HFFc6 (cell line): ENCODE measurements at places on chromosomes 2 and 18. TPM values are rescaled to one million over a fixed set of nuclear protein-coding genes. Genes with fewer than 3 reads are reported as not detected.

The MRPL19 gene
- 59.5 to 63.1 TPM (median 62.8 TPM) in 3 replicates for total RNA-seq

The CXCR1 gene
- not detected in 3 replicates for total RNA-seq

The CHN1 gene
- 74.5 to 98.8 TPM (median 97.3 TPM) in 3 replicates for total RNA-seq

The EIF4E2 gene
- 79.7 and 84.5 TPM in 2 replicates for total RNA-seq

The TUBA4B gene
- not detected in 3 replicates for total RNA-seq

The C2orf80 gene
- not detected in 3 replicates for total RNA-seq

The C2orf66 gene
- total RNA-seq, result not detected in 3 replicates

The SERPINB2 gene
- 34.0 to 105 TPM (median 86.7 TPM) in 3 replicates for total RNA-seq

The LINC00305 gene
- total RNA-seq, result not detected in 3 replicates

The IMPACT gene
- 33.9 to 48.1 TPM (median 37.5 TPM) in 3 replicates for total RNA-seq

The EVX2 gene
- total RNA-seq, result not detected in 2 replicates

The SRD5A2 gene
- total RNA-seq, result not detected in 3 replicates

The ZSWIM2 gene
- not detected in 3 replicates for total RNA-seq

The UGT1A7 gene
- not detected in 2 replicates for total RNA-seq

The TRIM54 gene
- total RNA-seq, result not detected in 3 replicates

The CDCA7 gene
- 4.7 to 9.3 TPM (median 7.2 TPM) in 3 replicates for total RNA-seq

The FBXO36 gene
- 1.7 to 2.9 TPM (median 1.8 TPM) in 3 replicates for total RNA-seq

The HTR2B gene
- 0.09 to 0.13 TPM in 2 of 3 replicates, not detected in the other for total RNA-seq

The CD28 gene
- not detected in 3 replicates for total RNA-seq

The LIMS2 gene
- total RNA-seq, result 49.9 to 57.7 TPM (median 56.1 TPM) in 3 replicates

The AUP1 gene
- total RNA-seq, result 88.2 to 119 TPM (median 99.4 TPM) in 3 replicates

The VWA3B gene
- total RNA-seq, result not detected in 3 replicates

The DYNC1I2 gene
- total RNA-seq, result 93.8 to 107 TPM (median 93.9 TPM) in 3 replicates

The RND3 gene
- 425 to 551 TPM (median 488 TPM) in 3 replicates for total RNA-seq

The PHOSPHO2 gene
- 1.2 to 2.5 TPM (median 1.9 TPM) in 3 replicates for total RNA-seq

The TCF4 gene
- 56.3 to 80.2 TPM (median 73.1 TPM) in 3 replicates for total RNA-seq

The RASGRP3 gene
- total RNA-seq, result 2.8 to 3.1 TPM (median 3.0 TPM) in 3 replicates

The METTL8 gene
- total RNA-seq, result 17.0 to 26.0 TPM (median 19.9 TPM) in 3 replicates

The TDRD15 gene
- not detected in 3 replicates for total RNA-seq

The CERKL gene
- not detected in 3 replicates for total RNA-seq

The AGAP1 gene
- total RNA-seq, result 13.0 to 15.8 TPM (median 14.6 TPM) in 3 replicates

The BCL11A gene
- total RNA-seq, result 1.8 to 3.4 TPM (median 2.8 TPM) in 3 replicates

The PROM2 gene
- 0.15 to 0.44 TPM in 2 of 3 replicates, not detected in the other for total RNA-seq

The ILKAP gene
- total RNA-seq, result 27.0 to 31.9 TPM (median 28.4 TPM) in 3 replicates

The FAHD2B gene
- 2.7 to 4.8 TPM (median 4.5 TPM) in 3 replicates for total RNA-seq

The RFTN2 gene
- total RNA-seq, result 0.16 TPM in 1 of 2 replicates, not detected in the other

The UBXN4 gene
- total RNA-seq, result 65.6 to 84.0 TPM (median 73.6 TPM) in 3 replicates

The PLB1 gene
- 0.36 to 0.63 TPM (median 0.41 TPM) in 3 replicates for total RNA-seq

The FLACC1 gene
- total RNA-seq, result 1.2 to 1.6 TPM (median 1.4 TPM) in 3 replicates

The PROKR1 gene
- total RNA-seq, result not detected in 3 replicates

The ABCG8 gene
- total RNA-seq, result not detected in 3 replicates

The GPR45 gene
- total RNA-seq, result not detected in 3 replicates

The TOGARAM2 gene
- not detected in 3 replicates for total RNA-seq

The SPP2 gene
- total RNA-seq, result not detected in 3 replicates

The BCS1L gene
- 34.3 to 43.7 TPM (median 36.5 TPM) in 3 replicates for total RNA-seq

The WDR54 gene
- 30.7 to 36.1 TPM (median 31.0 TPM) in 3 replicates for total RNA-seq

The CCDC85A gene
- total RNA-seq, result 24.4 to 36.5 TPM (median 25.5 TPM) in 3 replicates

The HSBP1L1 gene
- 19.5 to 25.6 TPM (median 19.6 TPM) in 3 replicates for total RNA-seq

The C2orf78 gene
- not detected in 2 replicates for total RNA-seq

The B3GNT7 gene
- 0.10 to 0.15 TPM in 2 of 3 replicates, not detected in the other for total RNA-seq

The CYB5A gene
- total RNA-seq, result 64.9 to 82.8 TPM (median 72.8 TPM) in 3 replicates

The CFAP53 gene
- 0.12 TPM in 1 of 3 replicates, not detected in the others for total RNA-seq

The EMILIN2 gene
- 6.7 to 10.6 TPM (median 7.5 TPM) in 3 replicates for total RNA-seq

The ERICH2 gene
- total RNA-seq, result not detected in 2 replicates

The GALNT14 gene
- 0.11 and 0.89 TPM in 2 replicates for total RNA-seq

The MALL gene
- total RNA-seq, result 23.7 and 39.1 TPM in 2 replicates

The STPG4 gene
- 0.29 TPM in 1 of 2 replicates, not detected in the other for total RNA-seq

The ERBB4 gene
- not detected in 3 replicates for total RNA-seq

The FMNL2 gene
- total RNA-seq, result 14.0 to 20.9 TPM (median 16.1 TPM) in 3 replicates

The GULP1 gene
- total RNA-seq, result 34.2 to 57.5 TPM (median 41.7 TPM) in 3 replicates
